ENCODE measurements at places on chromosomes 3 and 15.

- DNase-seq: no peak
Observed at GRCh38 chr3:126926684-126927400, 56.1 kb upstream of the PLXNA1 start.

DNA sequence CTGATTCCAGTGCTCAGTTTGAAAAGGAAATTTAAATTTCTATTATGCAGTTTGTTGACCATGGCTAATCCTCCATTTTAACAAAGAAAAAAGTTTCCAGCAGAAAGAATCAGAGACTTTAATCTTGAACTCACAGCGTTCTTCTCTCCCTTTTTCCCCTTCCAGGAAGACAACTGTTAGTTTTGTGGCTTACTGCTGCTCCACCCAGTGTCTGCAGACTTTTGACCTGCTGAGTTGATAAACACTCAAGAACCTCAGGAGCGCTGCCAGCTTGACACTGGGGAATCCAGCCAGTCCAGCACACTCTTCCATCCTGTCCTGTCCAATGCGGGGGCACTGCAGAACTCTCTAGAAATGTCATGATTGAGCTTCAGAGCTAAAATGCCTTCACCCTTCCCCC lies 134.6 kb downstream of the LRRC28 start:
- no peak for DNase-seq

DNA sequence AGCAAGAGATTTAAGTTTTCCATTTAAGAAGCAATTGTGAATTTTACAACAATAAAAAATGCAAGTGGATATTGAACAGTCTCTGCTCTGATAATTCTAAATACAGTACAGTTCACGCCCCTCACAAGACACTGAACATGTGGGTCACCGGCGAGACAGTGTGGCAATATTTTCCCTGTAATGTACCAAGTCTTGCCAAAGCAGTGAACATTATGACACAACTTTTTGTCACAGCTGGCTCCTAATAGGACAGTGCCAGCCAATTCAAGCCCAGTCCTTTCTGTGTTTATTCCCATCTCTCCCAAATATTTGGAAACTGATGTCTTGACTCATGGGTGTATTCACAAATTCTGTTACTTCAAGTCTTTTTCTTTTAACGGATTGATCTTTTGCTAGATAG lies 62.3 kb downstream of the PPARG start:
- no peak for DNase-seq

DNA sequence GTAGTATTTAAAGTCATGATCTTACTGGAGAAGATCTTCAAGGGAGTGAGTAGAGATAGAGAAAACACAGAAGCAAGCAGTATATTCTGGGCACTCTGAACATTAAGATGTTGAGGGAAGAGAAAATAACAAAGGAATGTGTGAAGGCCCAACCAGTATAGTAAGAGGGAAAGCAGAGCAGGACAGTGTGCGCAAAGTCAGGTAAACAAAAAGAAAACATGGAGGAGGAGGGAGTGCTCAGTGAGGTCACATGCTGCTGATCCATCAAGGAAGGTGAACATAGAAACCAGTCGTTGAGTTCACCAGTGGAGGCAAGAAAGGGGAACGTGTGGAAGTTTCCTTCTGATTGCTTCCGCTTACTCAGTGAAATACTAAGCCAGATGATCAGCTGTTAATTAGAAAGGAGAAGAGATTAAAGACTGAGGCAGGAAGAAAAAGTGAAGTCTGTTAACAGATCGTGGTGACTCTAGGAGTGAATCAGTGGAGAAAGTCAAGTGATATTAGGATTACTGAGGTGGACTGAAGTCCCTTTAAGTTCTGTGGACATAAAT lies 47.2 kb downstream of the OPA1 start:
- no peak for DNase-seq

DNA sequence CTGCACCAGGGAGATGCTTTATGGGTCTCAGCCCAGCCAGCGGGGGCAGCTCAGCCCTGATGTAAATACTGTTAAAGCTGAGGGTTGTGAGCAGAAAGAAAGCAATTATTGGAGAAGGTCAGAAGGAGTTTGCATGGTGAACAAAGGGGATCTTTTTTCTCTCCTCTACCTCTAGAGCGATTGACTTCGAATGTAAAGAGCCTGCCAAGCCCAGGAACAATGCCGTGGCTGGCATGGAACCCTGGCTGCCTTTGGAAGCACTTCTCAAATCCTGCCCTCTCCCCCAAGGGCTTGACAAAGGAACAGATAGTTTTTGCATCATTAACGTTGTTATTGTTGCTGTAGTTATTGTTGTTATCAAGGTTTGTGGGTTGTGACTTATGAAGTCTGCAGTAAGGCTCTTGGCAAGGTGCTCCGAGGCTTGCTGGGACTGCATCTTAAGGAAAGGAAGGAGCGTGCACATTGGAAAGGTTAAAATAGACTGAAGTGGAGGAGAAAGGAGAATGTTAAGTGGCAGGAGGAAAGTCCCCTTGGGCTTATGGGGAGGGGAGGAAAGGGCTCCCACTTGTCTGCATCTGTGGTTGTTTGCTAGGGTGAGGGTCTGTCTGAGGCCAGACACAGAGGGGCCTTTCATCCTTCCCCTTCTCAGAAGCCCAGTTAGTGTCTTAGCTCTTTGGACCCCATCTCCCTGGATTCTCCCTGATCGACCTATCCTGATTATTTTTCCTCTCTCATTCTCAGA lies 16.7 kb downstream of the PDIA5 start:
- no peak for DNase-seq

DNA sequence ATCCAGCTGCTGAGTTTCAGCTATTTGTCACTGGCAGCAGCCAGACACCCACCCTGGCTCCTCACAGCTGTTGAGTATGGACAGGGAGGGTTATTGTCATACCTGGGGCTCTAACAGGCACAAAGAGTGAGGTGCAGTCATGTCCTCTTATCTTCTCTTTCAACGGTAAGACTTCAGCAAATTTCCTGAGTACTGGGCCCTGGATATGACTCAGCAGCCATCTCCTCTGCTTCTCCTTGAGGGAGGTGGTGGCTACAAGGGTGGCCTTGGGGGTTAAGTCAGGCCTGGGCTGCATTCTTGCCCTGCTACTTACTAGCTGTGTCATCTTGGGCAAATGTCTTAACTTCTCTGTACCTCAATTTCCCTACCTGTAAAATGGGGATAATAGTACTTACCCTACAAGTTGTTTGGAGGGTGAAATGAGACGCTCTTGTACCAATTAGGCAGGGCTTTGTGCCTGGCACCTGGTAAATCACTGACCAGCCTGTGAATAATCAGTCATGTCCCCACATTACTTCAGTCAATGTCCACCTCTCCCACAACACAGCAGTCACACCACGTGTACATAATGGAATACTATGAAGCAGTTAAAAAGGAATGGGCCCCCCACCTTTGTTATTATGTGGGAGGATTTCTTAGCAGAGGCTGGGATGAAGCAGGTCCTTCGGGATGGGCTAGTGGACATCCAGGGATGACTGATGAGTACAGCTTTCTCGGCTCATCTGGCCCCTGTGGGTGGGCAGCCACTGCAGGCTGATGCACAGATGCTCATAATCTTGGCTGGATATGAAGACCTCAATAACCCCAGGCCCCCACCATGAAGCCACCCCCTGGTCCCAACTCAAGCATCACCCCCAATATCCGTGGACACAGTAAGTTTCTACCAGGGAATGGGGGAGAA lies 528.8 kb downstream of the SHQ1 start:
- DNase-seq: no peak

GRCh38 chr3:184949251-184949965 lies 137.4 kb downstream of the VPS8 start:
- DNase-seq: no peak

GRCh38 chr3:112579232-112579631 lies 17.4 kb downstream of the SLC35A5 start:
- DNase-seq: no peak

DNA sequence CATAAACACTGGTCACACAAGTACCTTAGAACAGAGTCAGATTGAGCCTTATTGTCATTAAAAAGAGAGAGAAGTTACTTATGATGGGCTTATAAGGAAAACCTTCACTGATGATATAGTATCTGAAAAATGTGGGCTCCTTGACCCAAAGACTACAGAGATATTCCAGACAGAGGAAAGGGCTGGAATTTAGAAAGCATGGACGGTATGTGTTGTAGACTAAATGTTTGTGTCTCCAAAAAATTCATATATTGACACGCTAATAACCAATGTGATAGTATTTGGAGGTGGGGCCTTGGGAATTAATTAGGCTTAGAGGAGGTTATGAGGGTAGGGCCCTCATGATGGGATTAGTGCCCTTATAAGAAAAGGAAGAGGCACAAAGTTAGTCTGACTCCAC lies 61.0 kb upstream of the DAZL start:
- DNase-seq: no peak

DNA sequence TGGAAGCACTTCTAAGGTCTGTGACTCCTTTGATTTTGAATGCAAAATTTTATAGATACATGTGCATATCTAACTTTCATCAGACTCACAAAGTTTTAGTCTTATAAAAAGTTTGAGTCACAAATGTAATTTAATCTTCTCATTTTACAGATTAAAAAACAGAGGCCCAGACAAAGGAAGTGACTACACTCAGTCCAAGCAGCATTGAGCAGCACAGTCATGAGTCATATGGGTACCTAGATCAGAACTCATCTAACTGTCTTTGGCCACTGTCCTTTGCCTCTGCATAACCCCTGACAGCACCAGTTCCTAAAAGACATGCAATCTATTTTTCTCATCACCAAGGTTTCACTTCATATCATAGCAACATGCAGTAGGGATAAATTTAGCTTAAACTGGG lies 210.7 kb upstream of the KCNH8 start:
- DNase-seq: no peak

GRCh38 chr15:41971895-41972252 lies 483 bp downstream of the EHD4 start:
- no peak for DNase-seq

DNA sequence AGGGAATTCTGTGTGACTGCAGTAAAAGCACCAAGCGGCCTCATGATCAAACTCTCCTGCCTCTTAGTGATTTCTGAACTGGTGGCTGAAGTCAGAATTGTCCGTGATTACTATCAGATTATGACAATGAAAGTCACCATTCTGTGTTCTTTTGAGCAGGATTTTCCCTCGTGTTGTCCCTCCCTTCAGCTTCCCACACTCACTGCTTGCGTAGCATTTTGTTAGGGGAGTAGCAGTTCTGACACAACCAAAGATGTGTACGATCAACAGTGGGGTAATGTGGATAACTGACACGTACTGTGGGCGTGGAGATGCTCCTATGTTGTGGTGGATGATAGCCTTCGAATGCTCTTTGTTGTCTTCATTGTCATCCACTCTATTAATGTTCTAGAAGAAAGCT lies 67.8 kb upstream of the ICE2 start:
- no peak for DNase-seq

DNA sequence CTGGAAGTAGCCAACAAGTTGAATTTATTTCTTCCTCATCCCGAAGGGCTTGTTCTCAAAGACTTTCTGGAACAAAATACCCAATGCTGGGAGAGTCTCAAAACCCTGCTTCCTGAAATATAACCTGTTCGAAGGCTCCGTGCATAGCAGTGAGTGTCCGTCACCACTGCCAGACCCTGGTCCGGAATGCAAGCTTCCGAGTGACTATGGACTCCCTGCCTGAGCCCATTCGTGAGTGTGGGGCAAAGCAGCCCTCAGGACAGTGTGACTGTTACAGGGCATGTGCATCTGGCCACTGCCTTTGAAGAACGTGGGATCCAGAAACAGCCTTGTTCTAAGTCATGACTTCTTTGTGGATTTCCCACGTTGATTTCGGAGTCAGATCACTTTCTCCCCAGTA lies 214.5 kb upstream of the IGF1R start:
- DNase-seq: no peak

DNA sequence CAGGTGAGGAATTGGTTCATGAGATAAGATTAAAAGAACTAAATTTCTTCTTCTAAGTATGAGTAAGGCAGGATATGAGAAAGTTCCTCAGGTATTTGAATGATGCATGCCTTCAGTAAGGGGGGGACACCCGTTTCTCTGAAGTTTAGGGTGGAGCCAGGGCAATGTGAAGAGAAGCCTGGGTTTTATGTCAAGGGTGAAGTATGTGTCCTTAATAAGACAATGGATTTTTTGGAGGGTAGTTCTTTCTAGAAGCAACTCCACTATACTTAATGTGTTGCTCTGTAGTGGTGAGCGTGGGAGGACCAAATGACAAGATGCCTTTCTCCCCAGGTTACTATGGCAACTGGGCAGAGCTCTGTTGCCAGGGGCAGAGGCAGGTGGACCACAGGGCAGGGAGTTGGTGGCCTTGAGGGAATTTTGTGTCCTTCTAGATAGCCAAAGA lies 44.0 kb downstream of the PHLDB2 start:
- DNase-seq: no peak

GRCh38 chr3:60743631-60744164 lies 507.6 kb downstream of the FHIT start:
- DNase-seq: no peak

GRCh38 chr3:151171145-151171757 lies 31.8 kb downstream of the GPR171 start:
- no peak for DNase-seq

GRCh38 chr3:58537412-58538301 lies 667 bp upstream of the ACOX2 start:
- no peak for DNase-seq

GRCh38 chr3:189500299-189500698 lies 130.9 kb upstream of the TP63 start:
- DNase-seq: no peak

GRCh38 chr3:197281849-197282248 lies 16.6 kb downstream of the DLG1 start:
- no peak for DNase-seq

DNA sequence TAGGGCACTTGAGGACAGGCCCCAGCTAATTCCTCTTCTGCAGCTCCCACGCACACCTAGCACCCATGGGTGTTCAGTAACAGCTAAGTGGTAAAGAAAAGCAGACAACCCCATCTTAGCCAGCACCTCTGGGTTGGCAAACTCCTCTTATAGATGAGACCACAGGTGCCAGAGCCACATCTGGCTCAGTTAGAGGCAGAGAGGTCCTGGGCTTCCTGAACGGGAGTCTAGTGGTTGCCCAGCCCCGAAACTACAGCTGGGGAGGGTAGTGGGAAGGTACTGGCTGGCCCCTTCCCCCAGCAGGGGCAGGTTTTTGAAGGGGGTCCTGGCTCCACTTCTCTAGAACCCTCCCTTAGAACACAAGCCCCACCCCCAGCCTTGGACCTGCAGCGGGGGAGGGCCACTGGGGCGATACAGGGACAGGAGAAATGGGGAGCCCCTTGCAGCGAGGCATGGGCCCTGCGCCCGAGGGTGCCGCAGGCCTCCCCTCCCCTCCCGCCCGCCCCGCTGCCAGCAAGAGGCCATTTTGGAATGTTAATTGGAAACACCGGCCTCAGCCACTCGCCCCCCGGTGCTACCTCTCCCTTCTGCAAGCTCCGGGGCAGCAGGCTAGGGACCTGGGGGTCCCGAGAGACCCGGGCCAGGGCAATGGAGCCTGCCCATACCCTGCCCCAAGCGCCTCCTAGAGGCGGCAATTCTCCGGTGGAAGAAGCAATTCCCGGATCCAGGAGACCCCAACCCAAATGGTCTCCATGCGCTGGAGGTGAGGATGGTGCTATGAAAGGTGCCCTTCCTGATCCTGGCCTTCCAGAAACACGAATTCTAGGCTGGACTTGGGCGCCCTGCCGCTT lies 1.5 kb downstream of the DUSP7 start:
- no peak for DNase-seq

GRCh38 chr3:35663471-35663870 lies 24.1 kb downstream of the ARPP21 start:
- no peak for DNase-seq

GRCh38 chr3:112327371-112327951 lies 5.5 kb upstream of the CD200 start:
- no peak for DNase-seq
